ENCODE measurements at places on chromosomes 7 and 10.

- no peak for DNase-seq
Measured at GRCh38 chr7:73841689-73842066, 638 bp downstream of the METTL27 start.

DNA sequence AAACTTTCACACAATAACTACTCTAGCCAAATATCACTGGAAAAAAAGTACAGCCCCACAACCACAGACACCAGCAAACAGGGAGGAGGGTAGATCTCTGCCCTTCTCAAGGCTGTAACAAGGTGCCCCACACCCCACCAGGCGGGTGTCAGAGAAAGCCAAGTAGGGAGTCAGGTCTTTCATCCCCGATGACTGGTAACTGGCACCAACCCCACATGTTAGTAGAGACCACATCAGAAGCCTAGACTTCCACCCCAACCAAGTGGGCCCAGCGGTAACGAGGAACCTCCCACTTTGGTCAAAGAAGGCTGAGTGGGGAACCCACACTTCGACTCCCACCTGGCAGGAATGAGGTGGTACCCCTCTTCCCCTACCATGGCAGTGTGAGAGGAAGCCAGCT is 16.4 kb upstream of the RUFY2 start:
- DNase-seq: no peak

DNA sequence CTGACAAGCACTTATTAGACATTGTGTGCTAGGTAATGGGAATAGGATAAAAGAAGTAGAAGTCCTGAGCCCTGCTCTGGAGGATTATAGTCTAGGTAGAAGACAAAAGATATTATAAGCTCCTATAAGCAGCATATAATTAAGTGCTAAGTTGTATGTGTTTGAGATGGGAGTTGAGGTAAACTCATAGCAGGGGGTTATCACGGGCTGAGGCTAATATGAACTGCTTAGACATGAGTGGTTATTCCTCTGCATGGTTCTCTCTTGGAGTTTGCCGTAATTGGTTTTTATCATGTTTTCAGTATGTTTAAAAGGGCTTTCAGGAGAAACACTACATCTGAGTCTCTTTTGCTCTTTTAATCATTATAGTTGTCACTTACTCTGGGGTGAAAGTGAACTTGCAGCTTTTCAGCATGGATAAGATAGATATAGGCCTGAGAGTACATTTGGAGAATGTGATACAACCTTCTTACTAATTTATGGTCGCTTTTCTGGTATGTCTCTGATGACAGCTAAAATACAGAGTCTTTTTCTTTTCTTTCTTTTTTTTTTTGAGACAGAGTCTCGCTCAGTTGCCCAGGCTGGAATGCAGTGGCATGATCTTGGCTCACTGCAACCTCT is 39.0 kb downstream of the SMNDC1 start:
- no peak for DNase-seq

GRCh38 chr7:45114926-45115325 is 3.4 kb upstream of the TBRG4 start:
- DNase-seq: no peak

DNA sequence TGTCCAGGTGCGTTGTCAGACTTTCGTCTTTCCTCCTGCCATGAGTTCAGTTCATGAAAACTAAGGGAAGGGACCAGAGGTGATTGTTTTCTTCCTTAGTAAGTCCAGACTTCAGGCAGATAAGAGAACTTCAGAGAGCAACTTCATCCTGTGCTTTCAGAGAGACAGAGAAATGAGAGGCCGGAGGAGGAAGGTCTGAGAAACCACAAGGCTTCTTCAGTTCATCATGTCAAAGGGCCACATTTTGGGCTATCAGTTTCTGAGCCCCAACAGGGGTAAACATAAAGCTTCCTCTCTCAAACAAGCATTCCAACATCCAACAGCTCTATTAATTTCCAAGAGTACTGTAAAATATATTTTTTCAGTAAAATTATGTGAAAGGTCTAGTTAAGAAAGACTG is 668.4 kb upstream of the NRP1 start:
- DNase-seq: no peak

- no peak for DNase-seq
Measured at GRCh38 chr10:52376694-52377354, 62.7 kb downstream of the DKK1 start.

DNA sequence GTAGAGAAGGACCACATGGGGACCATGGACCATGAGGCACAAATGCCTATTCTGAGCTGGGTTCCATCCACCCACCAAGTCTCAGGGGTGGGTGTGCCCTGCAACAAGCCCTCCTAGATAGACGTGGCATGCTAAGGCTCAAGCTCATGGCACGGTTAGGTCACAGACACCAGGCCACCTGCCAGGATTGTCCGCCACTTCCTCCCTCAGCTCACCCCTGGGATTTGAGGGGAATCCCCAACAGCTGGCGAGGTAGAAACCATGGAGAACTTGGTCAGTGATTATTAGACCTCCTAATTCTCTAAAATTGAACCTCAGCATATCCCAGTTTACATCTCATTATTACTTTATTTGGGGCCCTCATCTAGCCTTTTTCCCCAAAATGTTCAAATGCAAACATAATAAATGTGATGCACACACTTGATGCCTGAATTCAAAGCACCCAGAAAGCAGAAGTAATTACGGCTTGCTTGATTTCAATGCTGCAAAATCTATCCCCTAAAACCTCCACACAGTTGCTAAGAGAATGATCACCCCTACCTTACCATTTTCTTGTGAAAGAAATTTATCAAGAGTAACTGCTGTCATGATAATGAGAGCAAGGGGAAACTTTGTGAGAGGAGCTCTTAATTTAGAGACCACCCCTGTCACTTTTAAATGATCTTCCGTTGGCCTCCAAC is 366.6 kb upstream of the PFKP start:
- DNase-seq: no peak

GRCh38 chr10:48496831-48497779 is 107.8 kb downstream of the ARHGAP22 start:
- no peak for DNase-seq

DNA sequence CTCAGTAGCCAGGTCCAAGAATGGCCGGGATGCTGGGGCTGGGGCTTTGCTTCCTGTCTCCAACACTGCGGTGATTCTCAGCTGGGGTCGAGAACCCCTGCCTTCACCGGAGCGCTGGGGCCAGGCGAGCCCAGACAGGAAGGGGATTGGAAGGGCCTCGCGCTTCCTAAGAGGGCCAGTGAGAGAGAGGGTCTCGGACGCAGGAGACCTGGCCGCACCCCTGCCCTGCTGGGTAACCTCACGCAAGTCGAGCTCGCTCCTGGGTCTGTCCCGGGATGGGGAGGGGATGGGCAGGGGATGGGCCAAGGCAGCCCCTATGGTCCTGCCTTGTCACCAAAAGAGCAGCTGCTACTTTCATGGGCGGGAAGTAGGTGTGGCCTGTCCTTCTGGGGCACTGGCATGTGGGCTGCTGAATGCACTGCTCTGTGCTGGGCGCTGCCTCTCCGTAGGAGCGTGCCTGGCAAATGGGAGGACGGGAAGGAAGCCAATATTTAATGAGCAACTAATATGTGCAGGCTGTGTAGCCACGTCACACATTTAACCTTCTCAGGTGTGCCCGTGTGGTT is 20.0 kb downstream of the KCNK18 start:
- DNase-seq: no peak

DNA sequence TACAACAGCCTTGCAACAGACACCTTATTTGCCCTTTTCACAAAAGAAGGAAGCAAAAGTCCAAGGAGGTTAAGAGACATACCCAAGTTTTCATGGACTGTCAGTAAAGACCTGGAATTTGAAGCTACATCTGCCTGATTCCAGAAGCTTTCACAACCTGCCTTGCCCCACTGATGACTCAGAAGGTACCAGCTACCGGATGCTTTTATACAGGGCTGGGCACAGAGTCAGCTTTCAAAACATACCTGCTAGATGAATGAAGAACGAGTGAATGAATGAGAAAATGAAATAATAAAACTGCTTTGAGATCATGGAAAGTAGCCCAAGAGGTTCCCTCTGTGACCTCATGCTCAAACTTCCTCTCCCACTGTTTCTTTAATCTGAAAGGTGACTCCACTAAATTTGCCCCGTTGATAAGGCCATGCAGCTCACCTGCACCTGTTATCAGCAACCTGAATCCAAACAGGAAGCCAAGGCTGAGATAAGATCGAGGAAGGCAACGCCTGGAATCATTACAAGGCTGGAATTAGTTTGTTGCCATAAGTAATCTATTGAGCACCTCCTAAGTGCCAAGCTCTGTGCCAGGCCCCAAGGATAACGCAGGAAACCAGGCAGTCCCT is 151.5 kb downstream of the WDR11 start:
- no peak for DNase-seq

- no peak for DNase-seq
Measured at GRCh38 chr7:27115221-27116026, 12.9 kb upstream of the HOXA2 start.

DNA sequence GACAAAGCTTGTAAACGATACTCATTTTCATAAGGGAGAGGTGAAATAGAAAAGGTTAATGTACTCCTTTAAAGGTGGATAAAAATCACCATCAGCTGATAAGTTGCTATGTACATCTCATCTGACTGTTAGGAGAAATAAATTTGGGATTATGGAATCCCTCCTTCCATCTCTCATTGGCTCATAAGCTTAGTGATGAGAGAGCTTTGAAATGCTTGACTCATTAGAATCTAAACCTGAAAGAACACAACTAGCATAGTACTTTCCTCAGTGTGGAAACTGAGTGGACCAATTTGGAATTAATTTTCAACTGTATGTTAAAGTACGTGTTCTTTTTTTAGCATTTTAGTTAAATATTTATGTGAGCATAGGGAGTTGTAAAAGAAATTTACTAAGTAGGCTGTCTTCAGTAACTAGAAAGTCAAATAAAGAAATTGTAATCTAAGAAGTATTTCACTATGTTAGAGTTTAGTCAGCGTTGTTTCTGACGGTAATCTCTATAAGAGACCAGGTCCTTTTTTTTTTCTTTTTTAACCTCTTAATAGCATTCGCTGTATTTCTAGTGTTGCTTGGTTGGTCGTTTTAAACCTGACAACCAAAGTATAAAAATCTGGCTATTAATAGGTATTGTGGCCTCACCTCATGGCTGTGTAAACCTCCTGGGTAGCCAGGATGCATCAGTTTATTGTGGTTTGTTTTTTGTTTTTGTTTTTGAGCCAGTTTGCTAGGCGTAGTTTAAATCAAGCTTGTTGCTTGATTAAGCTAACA is 34.4 kb downstream of the FHIP2A start:
- DNase-seq: no peak

- DNase-seq: no peak
Measured at GRCh38 chr10:98655492-98655891, 208.8 kb upstream of the HPS1 start.

Data from T-helper 1 cell (primary cell).